Glomerular endothelial cell (primary cell): ENCODE measurements at places on chromosomes 2 and 18. TPM values are rescaled to one million over a fixed set of nuclear protein-coding genes. Genes with fewer than 3 reads are reported as not detected.

Gene CFC1
- total RNA-seq, result not detected in 2 replicates

Gene NAT8
- total RNA-seq, result not detected in 2 replicates

Gene RESP18
- not detected in 2 replicates for total RNA-seq

Gene SESTD1
- 15.1 and 22.1 TPM in 2 replicates for total RNA-seq

Gene SLC9A4
- not detected in 2 replicates for total RNA-seq

Gene ALPI
- not detected in 2 replicates for total RNA-seq

Gene RAB17
- 0.39 and 1.5 TPM in 2 replicates for total RNA-seq

Gene UGT1A3
- total RNA-seq, result not detected in 2 replicates

Gene METAP1D
- 2.4 and 2.5 TPM in 2 replicates for total RNA-seq
